ENCODE measurements at places on chromosomes 3 and 15.

GRCh38 chr15:76185716-76186115 lies 125.6 kb downstream of the ETFA start:
- ATAC-seq = peak; percentile 41

DNA sequence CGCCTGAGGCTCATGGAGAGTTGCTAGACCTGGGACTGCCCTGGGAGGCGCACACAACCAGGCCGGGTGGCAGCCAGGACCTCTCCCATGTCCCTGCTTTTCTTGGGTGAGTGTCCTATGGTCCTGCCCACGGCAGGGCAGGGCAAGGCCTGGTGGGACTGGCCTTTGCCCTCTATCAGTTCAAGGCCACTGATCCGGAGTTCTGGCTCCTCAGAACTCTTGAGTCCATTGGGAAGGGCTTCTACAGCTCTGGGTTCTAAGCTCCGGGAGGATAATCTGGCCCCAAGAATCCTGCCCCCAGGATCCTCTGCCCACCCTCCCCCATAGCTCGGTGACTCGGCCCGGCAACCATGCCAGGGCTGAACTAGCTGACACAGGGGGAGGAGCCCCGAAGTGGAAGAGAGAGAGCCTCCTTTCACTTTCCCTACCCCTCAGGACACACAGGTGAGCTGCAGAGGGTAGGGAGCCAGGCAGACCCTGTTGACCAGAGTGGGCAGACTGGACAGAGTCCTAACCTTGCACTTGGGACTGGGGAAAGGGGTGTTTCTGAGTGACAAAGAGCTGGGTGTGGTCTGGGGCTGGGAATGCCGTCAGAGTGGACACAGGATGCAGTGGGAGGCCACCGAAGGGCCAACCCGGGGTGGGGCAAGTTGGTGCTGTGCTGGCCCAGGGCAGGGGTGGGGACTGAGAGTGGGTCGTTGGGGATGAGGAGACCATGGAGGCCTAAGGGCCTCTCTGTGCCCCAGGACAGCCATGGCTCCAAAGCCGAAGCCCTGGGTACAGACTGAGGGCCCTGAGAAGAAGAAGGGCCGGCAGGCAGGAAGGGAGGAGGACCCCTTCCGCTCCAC lies 664 bp downstream of the PARP3 start:
- ATAC-seq = peak; percentile 54

- ATAC-seq = no peak
These were observed 326.4 kb upstream of the SATB1 start for GRCh38 chr3:18751514-18751913.

GRCh38 chr3:156978481-156978961 lies 152.4 kb downstream of the LEKR1 start:
- no peak for ATAC-seq

DNA sequence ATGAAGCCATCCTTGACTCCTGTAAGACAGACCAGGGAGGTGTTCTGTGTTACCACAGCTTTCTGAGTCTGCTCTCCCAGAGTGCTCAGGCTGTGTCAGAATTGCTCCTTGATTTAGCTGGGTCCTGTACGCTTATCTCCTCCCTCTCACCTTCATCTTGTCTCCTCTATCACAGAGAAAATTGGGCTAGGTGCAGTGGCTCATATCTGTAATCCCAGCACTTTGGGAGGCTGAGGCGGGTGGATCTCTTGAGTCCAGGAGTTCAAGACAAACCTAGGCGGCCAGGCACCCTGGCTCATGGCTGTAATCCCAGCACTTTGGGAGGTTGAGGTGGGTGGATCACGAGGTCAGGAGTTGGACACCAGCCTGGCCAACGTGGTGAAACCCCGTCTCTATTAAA lies 5.9 kb downstream of the SCAMP5 start:
- no peak for ATAC-seq

DNA sequence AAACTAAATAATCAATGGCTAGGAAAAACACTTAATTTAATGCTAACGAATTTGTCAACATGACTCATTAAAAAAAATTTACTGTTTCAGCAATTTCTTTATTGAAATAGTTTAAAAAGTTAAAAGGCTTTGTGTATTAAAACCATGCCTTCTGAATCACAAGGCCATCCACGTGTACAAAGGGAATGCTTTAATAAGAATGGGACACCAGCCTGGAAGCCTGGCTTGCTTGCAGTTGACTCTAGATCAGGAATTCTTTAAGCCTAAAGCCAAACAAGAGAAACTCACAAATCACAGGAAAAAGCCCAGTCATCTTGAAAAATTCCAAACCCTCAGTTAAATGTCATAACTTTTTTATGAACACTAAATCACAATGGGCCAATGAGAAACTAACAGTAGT lies 137.6 kb downstream of the PEAK1 start:
- ATAC-seq = peak; percentile 94

DNA sequence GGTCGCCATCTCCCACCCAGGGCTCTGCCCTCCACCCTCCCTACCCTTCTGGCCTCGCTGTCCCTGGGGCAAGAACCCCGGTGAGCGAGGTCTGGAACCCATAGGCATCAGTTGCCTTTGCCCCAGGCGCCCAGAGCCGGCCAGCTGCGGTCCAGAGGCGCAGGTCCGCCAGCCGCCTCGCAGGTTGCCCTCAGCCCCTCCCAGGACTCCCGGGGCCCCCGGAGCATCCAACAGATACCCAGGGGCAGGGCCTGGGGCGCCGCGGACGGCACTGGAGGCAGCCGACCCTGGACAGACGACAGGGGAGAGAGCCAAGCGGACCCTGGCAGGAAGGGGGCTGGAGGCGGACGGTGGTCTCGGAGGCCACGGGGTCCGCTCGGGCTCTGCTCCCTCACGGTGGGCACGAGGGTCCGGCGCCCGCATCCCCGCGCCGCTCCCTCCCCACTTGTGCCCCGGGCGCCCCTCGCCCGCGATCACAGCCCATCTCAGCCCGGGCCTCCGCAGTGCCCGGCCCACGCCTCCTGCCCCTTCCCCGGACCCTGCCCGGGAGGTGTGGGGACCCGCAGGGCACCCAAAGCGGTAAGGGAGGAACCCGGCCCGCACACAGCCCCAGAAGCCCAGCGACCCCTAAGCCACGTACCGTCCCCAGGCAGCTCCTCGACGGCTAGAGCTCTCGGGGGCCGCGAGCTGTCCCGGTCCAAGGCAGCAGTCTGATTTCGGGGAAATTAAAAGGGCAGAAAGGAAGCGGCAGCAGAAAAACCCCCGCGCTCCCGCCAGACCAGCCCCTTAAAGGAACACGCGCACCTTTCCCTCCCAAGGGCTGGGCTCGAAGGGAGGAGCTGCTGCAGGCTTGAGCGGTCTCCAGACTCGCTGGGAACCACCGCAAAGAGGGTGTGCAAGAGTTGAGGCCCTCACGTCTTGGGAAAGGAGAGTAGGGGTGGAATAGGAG lies at the start of gene HAPLN3:
Gene HAPLN3 (minus strand): TSS at position 726 of the 949 bp plus-strand sequence. CDS start 8,246 bp downstream, outside the sequence.
- peak; percentile 38 for ATAC-seq

DNA sequence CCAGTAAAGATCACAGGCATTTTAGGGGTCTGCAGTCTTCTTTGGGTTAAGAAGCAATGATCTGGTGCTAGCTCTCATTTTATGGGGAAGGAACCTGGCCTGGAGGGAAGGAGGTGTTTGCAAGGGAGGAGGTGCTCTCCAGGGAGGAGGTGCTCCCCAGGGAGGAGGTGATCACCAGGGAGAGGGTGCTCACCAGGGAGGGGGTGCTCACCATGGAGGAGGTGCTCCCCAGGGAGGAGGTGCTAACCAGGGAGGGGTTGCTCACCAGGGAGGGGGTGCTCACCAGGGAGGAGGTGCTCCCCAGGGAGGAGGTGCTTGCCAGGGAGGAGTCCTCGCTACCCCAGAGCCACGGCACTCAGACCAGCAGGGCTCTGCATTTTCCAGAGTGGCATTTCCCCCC lies 115.7 kb downstream of the TLE3 start:
- ATAC-seq = no peak

DNA sequence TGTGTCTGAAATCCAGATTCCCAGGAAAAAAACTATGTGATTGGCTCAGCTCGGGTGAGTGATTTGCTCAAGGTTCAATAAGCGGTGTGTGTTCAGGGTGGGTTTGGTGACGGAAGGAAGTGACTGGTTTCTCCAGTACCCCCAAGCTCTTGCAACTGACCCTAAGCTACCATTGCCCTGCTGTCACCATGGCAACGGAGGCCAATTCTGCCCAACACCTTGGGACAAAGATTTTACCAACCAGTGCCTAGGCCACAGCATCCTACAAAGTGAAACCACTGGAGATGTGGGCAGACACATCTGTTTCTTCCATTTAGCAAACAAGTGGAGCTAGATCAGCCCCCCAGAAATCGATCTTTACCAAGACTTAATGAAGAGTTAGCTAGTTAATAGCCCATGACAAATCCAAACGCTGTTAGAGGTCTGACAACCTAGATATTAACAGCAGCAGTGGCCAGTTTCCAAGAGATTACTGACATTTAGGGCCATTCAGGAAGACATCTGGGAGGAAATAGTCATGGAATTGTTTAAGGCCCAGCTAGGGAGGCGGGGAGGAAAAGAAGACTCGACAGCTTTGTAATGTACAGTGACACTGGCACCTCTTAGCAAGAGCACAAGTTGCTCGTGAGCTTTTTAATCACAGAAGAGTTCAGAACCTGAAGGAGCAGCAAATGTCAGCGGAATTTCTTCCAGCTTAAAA lies 195.9 kb downstream of the SLCO3A1 start:
- ATAC-seq = no peak

- no peak for ATAC-seq
These were observed 79.4 kb downstream of the POLR2M start for GRCh38 chr15:57785959-57786358.

DNA sequence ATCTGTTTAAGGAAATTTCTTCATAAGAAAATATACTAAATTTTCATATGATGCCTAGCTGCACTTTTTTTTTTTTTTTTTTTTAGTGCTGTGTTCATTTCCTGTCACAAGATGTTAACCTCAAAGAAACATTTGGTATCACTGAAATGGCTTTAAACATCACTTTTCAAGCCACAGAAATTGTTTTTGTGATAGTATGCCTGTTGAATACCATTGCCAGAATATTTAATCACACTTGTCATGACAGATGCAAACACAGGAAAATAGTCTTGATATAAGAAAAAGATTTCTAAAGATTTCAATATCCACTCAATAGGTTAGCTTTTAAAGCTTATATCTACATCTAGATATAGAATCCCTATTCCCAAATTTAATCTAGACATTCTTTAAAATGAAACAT lies 608.5 kb upstream of the AGTR1 start:
- no peak for ATAC-seq

DNA sequence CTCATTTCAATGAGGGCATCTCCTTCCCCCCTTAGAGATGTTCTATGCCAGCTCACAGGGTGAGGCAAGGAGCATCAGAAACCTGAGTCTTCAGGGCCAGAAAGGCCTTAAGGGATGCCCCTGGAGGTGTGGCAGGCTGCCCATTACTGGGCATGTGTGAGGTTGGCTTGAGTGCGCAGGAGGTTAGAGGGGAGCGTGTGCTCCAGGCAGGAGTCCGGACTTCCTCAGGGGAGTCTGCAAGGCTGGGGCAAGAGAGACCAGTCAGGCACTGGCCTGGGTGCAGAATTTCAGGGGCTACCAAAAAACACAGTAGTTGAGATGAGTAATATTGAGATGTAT lies 1.9 kb downstream of the LOXL1 start:
- no peak for ATAC-seq

GRCh38 chr3:187567661-187568121 lies 102.5 kb downstream of the SST start:
- ATAC-seq = peak; percentile 73

DNA sequence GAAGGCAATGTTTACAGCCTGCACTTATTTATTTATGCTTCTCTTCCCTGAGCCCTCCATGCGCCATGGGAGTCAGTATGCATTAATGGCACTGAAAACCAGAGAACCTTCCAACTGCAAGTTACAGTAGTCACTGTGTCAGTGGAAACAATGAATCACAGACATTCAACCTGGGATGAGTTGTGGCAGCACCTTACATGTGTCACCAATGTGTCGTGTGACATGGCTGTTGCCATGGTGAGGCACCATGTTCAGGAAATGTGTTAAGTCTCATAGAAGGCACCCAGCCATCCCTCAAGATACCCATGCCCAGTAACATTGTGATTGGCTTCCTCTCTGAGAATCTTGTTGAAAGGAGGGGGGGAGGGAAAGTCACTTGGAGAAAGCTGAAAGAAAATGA lies 105.0 kb downstream of the FOXP1 start:
- ATAC-seq = no peak

- no peak for ATAC-seq
These were observed 67.1 kb downstream of the GRM7 start for GRCh38 chr3:6928064-6928463.

- ATAC-seq = no peak
These were observed 467.4 kb upstream of the DPPA4 start for GRCh38 chr3:109804697-109805096.

- ATAC-seq = no peak
These were observed 95.7 kb downstream of the CD47 start for GRCh38 chr3:107994956-107995715.

DNA sequence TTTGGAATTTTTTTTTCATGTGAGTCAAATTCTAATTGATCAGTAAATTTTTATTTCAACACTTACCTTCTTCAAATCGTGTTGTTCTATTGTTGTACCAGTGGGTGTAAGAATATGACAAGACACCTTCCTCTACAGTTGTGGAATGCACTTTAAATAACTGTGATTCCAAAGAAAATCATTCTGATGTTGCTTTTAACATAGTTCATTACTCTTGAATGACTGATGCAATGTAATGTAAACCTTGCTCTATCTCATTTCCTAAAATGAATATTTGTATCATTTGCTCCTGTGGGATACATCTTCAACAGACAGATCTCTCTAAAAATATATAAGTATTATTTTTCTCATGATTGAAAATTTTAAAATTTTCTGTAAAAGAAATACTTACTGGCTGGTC lies 313.4 kb downstream of the RBMS3 start:
- ATAC-seq = no peak

- ATAC-seq = peak; percentile 88
These were observed at the start of gene ARPIN for GRCh38 chr15:89912674-89913396. Gene ARPIN, minus strand, starts transcription at chr15:89912952. Its CDS starts 117 bp downstream, at chr15:89912835.

GRCh38 chr15:26943866-26944265 lies 27.1 kb upstream of the GABRG3 start:
- ATAC-seq = no peak

- no peak for ATAC-seq
These were observed 189.1 kb downstream of the FAM43A start for GRCh38 chr3:194874783-194875182.
